ENCODE measurements at places on chromosomes 6 and 20. TPM values are rescaled to one million over a fixed set of nuclear protein-coding genes. Genes with fewer than 3 reads are reported as not detected.

SLC2A10 gene
- total RNA-seq = 21.4 TPM

FAM83B gene
- 0.15 TPM for total RNA-seq

TNFRSF21 gene
- total RNA-seq = 6.7 TPM

FAM209B gene
- total RNA-seq = not detected

TRAPPC3L gene
- total RNA-seq = not detected
